ENCODE measurements at places on chromosomes 13 and 19. TPM values are rescaled to one million over a fixed set of nuclear protein-coding genes. Genes with fewer than 3 reads are reported as not detected.

LRRC25 gene
- not detected for total RNA-seq

GARIN5A gene
- total RNA-seq, result 2.2 TPM

ZNF560 gene
- not detected for total RNA-seq

TNFSF9 gene
- total RNA-seq, result 2.9 TPM

TNFSF13B gene
- not detected for total RNA-seq

ELSPBP1 gene
- total RNA-seq, result not detected

Measured in A549 treated with Mapracorat at 1 μM for 4 hours (cell line).